ENCODE measurements at places on chromosomes 12 and 14.

- no peak for DNase-seq
Measured at GRCh38 chr14:100336618-100337530, 13.7 kb downstream of the SLC25A47 start.

DNA sequence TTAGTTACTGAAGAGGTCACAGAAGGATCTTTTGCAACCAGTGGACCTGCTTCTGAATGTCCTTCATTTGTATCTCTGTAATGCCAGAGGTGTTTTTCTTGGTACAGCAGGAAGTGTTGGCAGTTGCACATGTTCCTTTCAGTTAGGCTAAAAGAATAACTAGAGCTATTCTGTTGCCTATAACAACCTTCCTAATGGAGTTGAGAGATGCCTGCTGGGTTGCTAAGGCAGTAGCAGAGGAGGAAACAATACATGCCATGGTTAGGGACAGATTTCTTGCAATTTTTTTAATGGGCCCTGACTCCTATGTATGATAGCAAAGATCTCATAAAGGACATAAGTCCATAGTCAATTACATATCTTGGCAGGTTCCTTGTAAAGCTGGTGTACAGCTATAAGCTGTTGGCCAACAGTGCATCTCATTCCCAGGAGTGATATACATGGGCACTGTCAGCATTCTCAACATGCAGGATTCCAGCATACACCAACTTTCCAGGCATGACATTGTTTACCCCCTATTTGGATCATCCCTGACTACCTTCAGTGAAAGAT is 556.6 kb downstream of the CCER1 start:
- DNase-seq, result no peak

GRCh38 chr14:101235335-101236103 is 325.8 kb upstream of the DIO3 start:
- no peak for DNase-seq

DNA sequence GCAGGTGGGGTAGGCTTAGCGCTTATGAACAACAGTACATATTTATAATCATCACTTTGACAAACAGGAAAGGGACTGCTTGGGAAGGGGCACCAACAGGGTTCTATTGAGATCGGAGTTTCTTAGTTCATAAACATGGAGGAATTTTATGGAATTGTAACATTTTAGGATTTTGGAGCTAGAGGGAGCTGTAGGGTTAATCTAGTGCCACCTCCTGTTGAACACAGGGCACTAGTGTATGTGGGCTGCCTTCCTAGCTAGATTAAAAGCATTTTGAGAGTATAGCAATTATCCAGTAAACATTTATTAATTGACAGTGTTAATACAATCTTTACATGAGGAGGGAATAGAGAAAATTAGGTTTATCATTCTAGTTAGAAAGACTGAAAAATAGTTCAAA is 23.1 kb upstream of the TBC1D30 start:
- no peak for DNase-seq

DNA sequence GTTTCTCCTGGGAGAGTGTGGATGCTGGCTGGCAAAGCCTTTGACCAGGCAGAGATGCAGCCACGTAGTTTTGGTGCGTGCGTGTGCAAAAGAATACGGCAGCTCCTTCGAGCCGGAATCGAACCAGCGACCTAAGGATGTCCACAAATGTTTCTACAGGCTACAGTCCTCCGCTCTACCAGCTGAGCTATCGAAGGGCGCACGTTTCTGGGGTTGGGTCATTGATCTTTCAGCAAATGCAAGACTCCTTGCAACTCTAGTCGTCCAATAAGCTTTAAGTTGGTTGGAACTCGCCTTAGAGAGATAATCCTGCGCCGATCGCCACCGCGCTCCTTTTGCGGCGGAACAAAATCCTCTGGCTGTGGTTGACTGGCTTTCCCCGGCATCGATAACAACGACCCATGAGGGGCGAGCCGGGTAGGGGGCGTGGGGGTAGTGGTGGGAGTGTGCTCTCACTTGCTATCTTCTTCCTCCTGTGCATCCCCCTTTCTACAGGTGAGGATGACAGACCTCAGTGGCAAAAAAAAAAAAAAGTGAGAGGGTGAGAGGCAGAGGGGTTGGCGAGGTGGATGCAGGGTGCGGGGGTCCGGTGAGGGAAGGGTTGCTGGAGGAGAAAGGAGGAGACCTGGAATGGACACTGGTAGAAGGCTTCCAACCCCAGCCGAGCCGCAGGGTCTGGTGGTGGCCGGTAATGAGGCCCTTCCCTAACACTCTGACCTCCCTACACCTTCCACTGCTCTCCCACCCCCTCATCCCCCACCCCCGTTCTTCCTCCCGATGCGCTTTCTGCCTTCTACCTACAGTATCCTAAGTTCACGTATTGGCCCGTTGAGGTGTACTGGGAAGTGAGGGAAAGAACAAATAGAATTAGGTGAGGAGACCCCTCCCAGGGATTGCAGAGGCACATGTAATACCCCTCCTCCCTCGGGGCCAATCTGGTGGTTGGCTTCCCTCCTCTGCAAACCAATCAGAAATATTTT is 11.8 kb upstream of the OR6S1 start:
- DNase-seq, result no peak

- DNase-seq, result no peak
Measured at GRCh38 chr14:31263485-31264133, 56.0 kb upstream of the HECTD1 start.

GRCh38 chr12:82593901-82594396 is 92.8 kb upstream of the TMTC2 start:
- DNase-seq, result no peak

DNA sequence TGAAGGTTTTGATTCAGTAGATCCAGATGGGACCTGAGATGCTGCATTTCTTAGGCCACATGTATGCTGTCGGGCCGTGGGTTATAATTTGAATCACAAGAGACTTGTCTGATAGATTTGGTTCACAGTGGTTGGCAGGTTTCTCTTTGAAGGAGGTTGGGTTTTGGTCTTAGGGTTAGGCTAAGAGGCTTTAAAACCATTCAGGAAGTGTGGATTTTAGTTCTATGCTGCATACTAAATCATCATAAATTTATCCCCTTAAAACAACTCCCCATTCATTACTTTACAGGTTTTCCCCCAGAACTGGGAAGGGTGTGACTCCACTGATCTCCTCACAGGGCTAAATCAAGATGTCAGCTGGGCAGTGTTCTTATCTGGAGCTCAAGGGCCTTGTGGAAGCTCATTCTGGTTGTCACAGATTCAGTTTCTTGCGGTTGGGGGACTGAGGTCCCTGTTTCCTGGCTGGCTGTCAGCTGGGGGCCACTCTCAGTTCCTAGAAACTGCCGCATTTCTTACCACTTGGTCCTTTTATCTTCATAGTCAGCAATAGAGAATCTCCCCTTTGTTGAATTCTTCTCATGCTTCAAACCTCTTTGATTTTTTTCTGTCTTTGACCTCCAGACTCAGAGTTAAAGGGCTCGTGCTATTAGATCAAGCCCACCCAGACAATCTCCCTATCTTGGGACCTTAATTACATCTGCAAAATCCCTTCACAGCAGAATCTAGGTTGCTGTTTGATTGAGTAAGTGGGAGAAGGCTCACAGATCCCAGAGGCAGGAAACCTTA is 20.6 kb upstream of the PCNX1 start:
- DNase-seq, result no peak

DNA sequence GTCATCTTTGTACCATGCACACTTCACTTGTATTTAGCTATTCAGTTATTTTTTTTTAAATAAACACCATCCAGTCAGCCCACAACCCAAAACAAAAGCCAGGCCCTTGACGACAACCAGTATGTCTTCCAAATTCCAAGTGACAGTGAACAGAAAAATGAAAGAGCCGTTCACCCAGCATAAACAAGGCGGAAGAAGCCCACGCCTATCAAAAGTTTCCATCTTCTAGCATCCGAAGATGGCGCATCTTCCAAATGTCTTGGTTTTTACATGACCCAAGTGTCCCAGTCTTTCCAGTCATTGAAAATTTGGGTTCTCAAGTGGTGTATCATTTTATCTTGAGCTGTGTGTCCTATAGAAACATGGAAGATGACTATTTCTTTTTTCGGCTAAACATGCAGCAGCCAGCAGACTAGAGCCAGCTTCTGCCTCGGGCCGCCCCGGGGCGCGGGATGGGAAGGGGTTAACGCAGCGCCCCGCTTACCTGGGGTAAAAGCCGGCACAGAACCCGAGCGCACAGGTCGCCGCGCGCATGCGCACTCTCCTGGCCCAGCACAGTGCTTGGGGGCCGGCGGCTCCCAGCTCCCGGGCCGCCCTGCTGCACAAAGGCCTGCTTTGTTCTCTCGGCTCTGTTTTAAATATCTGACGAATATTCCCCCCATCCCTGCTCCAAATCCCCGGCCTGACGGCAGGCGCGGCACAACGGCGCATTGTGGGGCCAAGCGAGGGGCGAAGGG is 164.8 kb downstream of the ZFP36L1 start:
- DNase-seq, result peak; percentile 47

DNA sequence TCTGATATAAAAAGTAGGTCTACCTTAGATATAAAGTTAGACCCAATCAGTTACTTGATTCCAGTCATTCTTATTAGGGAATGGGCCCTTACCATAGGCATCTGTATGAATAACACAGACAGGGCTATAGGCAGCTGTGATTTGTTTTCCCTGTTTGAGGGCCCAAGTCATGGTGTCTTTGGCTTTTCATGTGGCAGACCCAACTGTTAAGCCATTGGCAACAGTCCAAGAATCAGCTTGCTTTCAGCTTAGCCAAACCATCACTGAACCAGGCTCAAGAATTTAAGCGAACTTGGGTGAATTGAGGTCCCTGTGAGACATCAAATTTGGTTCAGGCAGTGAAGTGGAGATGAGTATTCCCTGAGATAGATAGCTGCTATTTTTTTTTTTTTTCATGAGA is 111.2 kb downstream of the LRRIQ1 start:
- no peak for DNase-seq

DNA sequence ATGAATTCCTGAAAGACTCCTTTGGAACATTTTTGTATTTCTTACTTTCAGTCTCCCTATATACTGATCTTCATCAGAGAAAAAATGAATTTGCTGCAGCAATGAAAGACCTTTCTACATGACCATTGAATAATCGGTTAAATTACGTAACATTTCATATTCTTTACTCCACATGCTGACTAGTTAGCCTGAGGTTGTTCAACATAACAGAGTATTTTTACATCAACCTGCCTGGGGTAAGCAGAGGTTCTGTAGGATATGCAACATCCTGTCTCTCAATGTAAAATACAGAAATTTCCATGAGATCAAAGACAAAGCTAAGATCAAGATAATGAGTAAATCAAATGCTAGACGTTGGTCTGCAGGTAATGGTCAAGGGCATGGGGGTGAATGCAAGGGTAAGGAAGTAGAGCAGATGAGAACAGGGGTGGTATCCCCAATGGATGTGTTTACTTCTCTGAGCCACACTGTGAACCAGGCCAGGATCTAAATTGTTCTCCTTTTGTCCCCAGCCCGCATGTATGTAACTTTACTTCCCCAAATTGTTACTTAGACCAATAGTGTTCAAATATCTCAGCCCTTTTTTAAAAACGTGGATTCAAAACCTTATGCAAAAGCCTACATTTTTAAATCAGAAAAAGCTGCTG is 45.4 kb downstream of the DUSP6 start:
- no peak for DNase-seq

DNA sequence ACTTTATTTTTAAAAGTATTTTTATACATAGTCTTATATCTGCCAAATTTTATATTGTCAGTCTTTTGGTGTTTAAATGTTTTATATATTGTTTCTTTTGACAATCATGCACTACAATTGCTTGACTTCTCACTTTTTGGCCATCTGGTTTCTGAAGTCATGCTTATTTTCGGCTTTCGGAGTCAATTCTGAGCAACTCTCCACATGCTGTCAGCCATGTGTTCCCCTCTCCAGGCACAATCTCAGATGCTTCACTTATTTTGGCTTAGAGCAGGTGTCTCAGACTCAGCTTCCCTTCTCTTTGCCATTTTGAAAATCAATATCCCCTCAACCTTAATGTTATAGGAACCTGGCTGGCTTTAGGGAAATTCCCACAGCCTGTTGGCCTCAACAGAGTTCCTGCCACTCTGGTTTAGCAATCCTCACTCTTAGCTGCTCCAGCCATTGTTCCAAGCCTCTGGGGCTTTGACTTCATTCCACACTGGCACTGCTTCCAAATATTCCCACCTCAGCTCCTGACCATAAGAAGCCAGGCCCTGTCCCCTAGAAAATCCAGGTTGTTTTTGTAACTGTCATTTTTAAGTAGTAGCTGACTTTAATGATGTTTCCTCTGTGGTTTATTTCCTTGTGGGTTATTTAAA is 125.5 kb upstream of the FAR2 start:
- DNase-seq, result no peak

GRCh38 chr14:94011795-94012194 is 14.3 kb upstream of the OTUB2 start:
- no peak for DNase-seq

DNA sequence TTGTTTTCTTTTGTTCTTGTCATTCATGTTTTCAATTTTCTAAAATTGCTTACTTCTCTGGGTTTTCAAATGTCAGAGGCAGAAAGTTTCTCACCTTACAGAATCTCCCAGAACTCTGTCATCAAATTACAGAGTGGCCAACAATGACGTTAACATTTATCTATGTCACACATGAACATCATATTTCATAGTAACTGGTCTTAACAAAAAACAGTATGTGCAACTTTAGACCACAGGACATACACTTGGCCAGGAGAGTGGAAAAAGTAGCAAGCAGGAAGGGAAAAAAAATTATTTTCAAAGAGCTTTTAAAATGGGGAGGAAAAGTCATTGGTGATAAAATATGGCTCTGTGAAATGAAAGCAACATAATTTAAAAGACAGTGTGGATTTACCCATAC is 426.5 kb downstream of the MED13L start:
- DNase-seq, result no peak

GRCh38 chr14:63431466-63431865 is 111.7 kb downstream of the PPP2R5E start:
- no peak for DNase-seq

- no peak for DNase-seq
Measured at GRCh38 chr14:20671597-20672283, 12.6 kb upstream of the RNASE4 start.

- DNase-seq, result no peak
Measured at GRCh38 chr12:230925-231671, 17.1 kb upstream of the SLC6A12 start.

DNA sequence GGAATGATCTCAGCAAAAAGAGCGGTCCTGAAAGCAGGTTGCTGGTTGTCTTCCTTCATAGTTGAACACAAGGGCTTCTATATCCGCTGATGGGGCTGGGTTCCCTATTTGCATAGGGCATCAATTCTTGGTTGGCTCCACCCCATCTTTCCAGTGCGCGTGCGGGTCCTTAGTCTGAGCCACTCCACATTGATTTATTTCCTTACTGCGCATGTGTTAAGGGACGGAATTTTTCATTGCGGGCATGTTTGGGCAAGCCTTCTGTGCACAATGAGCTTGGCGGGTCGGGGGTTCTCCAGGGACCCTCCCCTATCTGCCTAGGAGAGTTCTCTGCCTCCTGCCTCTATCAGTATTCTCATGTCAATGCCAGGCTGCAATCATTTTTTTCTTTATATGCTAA is 21.2 kb upstream of the DLGAP5 start:
- DNase-seq, result no peak

- DNase-seq, result no peak
Measured at GRCh38 chr12:15389561-15389960, 67.3 kb downstream of the PTPRO start.
